T-helper 17 cell (primary cell): ENCODE measurements at places on chromosomes 12 and 14.

DNA sequence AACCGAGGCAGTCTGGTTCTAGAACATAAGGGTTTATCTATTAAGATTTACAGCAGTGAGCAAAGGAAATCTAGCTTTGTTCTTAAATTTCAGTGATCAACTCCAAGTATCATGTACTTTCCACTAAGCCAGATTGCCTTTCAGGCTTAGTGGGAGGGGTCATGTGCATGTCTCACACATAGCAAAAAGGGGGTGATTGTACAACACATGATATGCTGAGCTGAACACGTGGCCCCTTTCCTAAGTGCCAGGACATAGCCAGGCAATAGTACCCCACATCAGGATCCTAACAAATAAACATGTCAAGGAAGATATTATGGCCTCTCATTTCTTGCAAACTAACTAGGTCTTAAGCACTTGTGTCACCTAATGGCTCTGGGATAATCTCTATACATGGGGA is 347.2 kb downstream of the C12orf75 start:
- no peak for DNase-seq
- H3K4me1 ChIP-seq = no peaks in the 10 kb centered on the region
- H3K27me3 ChIP-seq = no peaks in the 10 kb centered on the region
- no peak overlapping the region for H3K27ac ChIP-seq
- no peak overlapping the region for H3K4me3 ChIP-seq

GRCh38 chr12:109912855-109913321 is 12.8 kb downstream of the TCHP start:
- H3K36me3 ChIP-seq = peaks cover 7% of the 10 kb centered on the region
- H3K27ac ChIP-seq = no peak overlapping the region

DNA sequence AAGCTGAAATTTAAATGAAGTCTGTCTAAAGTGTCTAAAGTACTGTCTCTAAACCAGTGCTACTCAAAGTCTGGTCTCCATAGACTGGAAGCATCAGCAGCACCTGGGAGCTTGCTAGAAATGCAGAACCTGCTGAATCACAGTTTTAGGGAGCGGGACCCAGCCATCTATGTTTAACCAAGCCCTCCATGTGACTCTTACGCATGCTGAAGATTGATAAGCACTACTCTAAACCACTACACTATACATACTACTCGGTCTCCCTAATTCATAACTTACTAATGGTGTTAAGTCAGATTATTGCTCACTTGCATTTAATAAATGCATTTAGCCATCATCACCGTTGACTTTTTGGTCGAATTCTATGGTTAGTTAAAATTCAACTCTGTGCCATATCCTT is 88.8 kb downstream of the SLC25A21 start:
- no peak overlapping the region for H3K4me3 ChIP-seq
- no peak for DNase-seq
- H3K4me1 ChIP-seq = no peaks in the 10 kb centered on the region
- H3K27ac ChIP-seq = no peak overlapping the region
- H3K27me3 ChIP-seq = no peaks in the 10 kb centered on the region

DNA sequence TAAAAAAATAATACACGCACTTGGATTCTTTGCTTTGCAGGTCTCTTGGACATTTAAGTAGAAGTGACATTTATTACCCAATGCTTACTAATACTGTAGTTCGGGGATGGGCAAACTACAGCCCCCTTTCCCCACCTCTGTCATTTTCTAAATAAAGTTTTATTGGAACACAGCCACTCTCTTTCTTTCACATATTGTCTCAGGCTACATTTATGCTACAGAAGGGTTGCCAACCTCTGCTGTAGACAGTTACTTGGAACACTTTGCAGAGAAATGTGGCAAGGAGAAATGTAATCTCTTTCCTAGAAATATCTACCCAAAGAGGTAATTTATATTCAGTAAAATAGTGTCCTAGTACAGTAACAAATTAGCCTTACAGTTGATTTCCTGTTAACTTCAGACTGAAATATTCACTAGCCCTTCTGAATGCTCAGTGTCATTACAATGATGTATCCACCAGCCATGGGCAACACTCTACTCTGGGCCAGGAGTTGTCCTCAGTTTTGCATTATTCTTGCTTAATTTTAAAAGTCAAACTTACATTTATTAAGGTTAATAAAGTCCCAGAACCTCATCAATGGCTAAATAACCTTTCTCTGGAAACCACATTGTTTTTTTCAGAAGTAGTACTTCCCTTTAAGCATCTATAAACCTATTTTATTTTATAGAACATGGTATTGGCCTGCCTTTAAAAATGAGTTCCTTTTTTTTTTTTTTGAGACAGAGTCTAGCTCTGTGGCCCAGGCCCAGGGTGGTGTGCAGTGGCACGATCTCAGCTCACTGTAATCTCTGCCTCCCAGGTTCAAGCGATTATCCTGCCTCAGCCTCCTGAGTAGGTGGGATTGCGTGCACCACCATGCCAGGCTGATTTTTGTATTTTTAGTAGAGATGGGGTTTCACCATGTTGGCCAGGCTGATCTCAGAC is 269.6 kb upstream of the AMIGO2 start:
- H3K4me3 ChIP-seq = peak overlapping the region; percentile 25
- H3K36me3 ChIP-seq = peaks cover 3% of the 10 kb centered on the region
- no peak for DNase-seq
- H3K27me3 ChIP-seq = no peaks in the 10 kb centered on the region
- H3K4me1 ChIP-seq = peaks cover 17% of the 10 kb centered on the region

DNA sequence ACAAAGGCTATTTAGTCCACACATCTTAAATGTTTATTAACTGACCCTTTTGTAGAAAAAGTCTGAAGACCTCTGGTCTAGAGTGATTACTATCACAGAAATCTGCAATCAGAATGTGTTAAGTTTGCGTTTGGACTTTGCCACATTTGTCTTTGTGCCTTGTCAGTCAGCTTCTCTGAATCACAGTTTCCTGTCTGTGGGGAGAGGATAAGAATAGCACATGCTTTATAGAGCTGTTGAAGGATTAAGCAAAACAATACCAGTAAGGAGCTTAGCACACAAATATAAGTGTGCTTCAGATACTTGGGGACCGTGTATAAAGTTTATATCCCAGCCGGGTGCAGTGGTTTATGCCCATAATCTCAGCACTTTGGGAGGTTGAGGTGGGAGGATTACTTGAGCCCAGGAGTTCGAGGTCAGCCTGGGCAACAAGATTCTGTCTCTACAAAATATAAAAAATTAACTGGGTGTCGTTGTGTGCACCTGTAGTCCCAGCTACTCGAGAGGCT is 63.0 kb upstream of the BTG1 start:
- H3K27ac ChIP-seq = peak overlapping the region; percentile 89
- no peaks in the 10 kb centered on the region for H3K27me3 ChIP-seq

GRCh38 chr14:100325958-100326357 is 2.8 kb downstream of the SLC25A47 start:
- H3K4me1 ChIP-seq = no peaks in the 10 kb centered on the region
- no peak overlapping the region for H3K27ac ChIP-seq
- no peaks in the 10 kb centered on the region for H3K36me3 ChIP-seq
- no peak overlapping the region for H3K4me3 ChIP-seq
- no peak for DNase-seq
- H3K27me3 ChIP-seq = no peaks in the 10 kb centered on the region

- peaks cover 6% of the 10 kb centered on the region for H3K4me1 ChIP-seq
- H3K36me3 ChIP-seq = no peaks in the 10 kb centered on the region
- no peak for DNase-seq
- peaks cover 31% of the 10 kb centered on the region for H3K27me3 ChIP-seq
- H3K4me3 ChIP-seq = no peak overlapping the region
- no peak overlapping the region for H3K27ac ChIP-seq
These were observed 42.5 kb upstream of the BCAT1 start for GRCh38 chr12:24991209-24992049.

- no peak overlapping the region for H3K27ac ChIP-seq
- no peak for DNase-seq
- H3K4me3 ChIP-seq = no peak overlapping the region
These were observed 985.3 kb downstream of the FLRT2 start for GRCh38 chr14:86515195-86515594.

DNA sequence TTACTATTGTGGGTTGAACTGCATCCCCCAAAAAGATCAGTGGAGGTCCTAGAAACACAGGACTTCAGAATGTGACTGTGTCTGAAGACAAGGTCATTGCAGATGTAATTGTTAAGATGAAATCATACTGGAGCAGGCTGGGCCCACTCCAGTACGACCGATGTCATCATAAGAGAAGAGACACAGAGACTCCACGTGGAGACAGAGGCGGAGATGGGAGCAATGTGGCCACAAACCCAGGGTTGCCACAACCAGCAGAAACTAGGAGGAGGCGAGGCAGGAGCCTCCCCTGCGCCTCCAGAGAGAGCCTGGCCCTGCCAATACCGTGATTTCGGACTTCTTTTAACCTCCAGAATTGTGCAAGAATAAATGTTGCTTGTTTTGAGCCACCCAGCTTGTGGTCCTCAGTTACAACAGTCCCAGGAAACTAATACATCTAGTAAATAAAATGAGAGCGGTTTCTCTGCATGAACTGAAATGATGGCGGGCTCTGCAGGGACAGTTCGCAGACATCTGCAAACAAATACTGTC is 25.7 kb upstream of the FZD10 start:
- DNase-seq = no peak
- H3K4me1 ChIP-seq = no peaks in the 10 kb centered on the region
- H3K27ac ChIP-seq = no peak overlapping the region
- no peaks in the 10 kb centered on the region for H3K36me3 ChIP-seq
- no peaks in the 10 kb centered on the region for H3K27me3 ChIP-seq
- H3K4me3 ChIP-seq = no peak overlapping the region

DNA sequence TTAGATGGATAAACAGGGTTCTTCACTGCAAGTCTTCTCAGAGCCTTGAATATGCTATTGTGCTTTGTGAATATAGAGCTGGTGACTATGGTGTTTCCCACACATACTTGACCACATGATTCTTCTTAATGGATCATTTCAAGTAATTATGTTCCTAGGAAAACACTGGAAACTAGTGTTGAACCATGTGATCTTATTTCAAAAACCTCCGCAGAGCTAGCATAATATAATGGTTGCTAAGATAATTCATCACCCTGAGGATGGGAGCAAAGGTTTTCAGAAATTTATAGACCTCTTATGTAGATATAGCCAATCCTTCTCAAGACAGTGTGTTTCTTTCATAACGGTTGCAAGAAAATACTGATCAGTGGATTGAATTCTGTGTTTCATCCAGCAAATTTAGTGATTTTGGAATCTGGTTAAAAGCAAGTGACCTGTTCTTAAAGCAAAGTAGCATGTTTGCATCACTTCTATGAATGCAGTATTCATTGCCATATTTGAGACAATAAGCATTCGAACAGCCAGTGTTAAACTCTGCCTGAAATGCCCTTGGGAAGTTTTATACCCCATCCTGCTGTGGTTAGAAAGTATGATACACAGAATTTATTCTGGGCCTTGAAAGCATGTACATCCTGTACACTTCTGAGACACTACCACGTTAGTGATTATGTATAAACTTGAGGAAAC is 341.0 kb upstream of the E2F7 start:
- no peaks in the 10 kb centered on the region for H3K27me3 ChIP-seq
- no peak for DNase-seq
- no peaks in the 10 kb centered on the region for H3K4me1 ChIP-seq
- H3K4me3 ChIP-seq = no peak overlapping the region

DNA sequence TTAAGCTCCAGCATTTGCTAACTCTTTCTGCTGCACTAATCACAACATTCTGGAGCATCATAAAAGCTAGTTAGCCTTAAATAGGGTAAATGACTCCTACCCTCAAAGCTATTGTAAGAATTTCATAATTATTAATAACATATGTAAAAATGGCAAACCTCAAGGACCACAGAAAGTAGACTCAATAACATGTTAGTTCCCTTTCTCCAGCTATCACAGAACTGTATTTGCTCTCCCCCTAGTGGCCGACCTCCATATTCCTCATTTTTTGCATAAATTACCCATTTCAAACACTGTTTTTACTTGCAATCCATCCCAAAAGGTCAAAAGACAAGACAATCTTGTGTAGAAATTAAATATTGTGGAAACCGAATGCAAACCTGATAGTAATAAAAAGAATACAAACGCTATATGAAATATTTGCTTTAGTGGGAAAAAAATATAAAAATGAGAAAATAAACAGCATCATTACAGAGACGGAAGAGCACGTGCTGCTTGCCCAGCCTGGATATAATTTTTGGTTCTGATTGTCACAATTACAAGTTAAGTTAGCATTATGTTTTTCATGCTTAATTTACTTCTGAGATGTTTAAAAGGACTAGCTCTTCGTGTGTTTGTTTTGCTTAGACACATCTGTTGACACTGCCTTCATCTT is 97.9 kb downstream of the RERGL start:
- no peaks in the 10 kb centered on the region for H3K4me1 ChIP-seq
- H3K27ac ChIP-seq = no peak overlapping the region
- H3K36me3 ChIP-seq = no peaks in the 10 kb centered on the region
- H3K4me3 ChIP-seq = no peak overlapping the region
- H3K27me3 ChIP-seq = no peaks in the 10 kb centered on the region

DNA sequence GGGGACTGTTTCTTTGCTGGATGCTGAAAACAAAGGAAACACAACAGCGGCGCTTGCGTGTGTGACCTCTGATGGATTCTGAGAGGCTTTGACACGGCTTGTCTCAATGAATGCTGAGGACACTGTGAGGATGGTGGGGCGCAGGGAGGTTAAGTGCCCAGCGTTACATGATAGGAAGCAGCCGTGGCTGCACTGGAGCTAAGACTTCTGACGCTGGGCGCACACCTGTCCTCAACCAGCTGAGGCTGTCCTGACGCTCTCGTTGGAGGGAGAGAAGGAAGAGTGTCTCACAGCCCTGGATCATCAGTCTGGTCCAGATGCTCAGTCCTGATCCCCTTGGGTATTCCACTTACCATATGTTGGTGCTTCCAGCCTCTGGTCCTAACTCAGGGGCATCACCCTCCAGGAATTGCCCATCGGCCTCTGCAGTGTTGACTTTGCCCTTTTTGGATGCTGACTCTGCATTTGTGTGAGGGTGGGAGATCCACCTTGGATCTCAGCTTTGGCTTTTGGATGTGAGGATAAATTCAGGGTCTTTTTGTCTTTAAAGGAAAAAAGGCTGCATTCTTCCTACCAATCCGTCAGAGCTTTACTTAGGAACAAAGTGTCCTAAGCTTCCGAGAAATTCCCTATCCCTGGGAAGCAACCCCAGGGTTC is 125.2 kb downstream of the ZNF664 start:
- H3K4me1 ChIP-seq = no peaks in the 10 kb centered on the region
- H3K27ac ChIP-seq = no peak overlapping the region
- H3K27me3 ChIP-seq = peaks cover 17% of the 10 kb centered on the region
- no peak overlapping the region for H3K4me3 ChIP-seq
- DNase-seq = no peak
- H3K36me3 ChIP-seq = no peaks in the 10 kb centered on the region

DNA sequence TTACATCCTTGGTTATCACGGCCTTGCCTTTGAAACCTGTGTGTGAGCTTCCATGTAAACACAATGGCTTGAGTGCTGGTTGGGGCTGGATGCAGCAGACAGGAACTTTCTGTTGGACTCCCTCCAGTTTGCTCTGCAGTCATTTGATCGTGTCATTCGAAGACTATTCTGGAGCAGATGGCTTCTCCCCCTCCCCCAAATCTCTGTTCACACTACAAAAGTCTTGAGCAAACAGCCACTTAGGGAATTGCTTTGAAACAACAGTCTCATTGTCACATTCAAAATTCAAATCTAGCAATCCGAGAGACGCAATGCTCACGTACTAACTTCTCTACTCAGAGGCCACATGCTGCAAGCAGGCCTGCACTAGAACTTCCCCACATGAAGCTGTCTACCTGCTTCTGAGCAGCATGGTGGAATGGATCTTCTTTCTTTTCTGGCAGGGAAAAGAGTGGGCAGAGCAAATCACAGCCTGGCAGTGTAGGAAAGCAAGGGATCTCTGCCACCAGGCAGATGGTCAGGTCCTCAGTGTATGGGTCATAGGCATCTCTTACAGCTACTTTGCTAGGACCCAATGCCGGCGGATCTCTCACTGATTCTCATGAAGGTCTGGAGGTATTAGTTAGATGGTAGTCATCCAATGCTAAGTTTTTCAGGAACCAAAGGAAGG is 214.2 kb downstream of the PPM1H start:
- H3K27me3 ChIP-seq = peaks cover 2% of the 10 kb centered on the region
- no peak overlapping the region for H3K27ac ChIP-seq
- no peak for DNase-seq
- no peak overlapping the region for H3K4me3 ChIP-seq
